Right lobe of liver (tissue), 6 donors: ENCODE measurements at places on chromosomes 1 and 21.
A peak's percentile ranks its signal among the peaks of the same experiment; 100 is the strongest.

GRCh38 chr1:202571719-202572339 is 138.4 kb downstream of the SYT2 start:
- no peak for DNase-seq

GRCh38 chr1:212955098-212955497 is 4.8 kb downstream of the VASH2 start:
- no peak for DNase-seq

- DNase-seq = no peak
Observed at GRCh38 chr1:226888816-226889215, 18.4 kb downstream of the PSEN2 start.

DNA sequence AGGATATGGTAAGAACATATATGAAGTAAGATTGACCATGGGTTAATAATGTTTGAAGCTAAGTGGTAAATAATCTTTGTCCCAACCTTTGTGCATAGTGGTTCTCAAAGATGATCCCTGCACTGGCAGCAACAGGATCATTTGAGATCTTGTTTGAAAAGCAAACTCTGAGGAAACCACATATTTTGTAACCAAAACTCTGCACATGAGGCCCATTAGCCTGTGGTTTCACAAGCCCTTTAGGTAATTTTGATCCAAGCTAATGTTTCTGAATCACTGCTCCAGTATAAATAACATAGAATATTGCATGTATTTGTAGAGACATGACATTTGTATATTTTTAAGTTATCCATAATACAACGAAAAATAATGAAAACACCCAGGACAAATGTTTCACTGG is 147.9 kb upstream of the RGS18 start:
- no peak for DNase-seq

- no peak for DNase-seq
Observed at GRCh38 chr1:177211231-177211630, 40.5 kb downstream of the BRINP2 start.

DNA sequence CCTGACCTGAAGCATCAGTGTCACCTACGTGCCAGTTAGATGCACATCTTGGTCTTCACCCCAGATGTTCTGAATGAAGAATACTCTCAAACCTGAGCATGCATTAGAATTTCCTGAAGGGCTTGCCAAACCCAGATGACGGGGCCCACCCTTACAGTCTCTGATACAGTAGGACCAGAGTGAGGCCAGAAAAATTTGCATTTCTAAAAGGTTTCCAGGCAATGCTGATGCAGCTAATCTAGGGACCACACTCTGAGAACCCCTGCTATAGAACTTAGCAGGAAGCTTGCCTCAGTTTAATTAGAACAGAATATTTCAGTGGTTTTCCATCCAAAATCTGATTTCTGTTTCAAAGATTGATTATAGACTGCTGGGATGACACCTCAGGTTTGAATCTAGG is 9.9 kb upstream of the CTBS start:
- no peak for DNase-seq

DNA sequence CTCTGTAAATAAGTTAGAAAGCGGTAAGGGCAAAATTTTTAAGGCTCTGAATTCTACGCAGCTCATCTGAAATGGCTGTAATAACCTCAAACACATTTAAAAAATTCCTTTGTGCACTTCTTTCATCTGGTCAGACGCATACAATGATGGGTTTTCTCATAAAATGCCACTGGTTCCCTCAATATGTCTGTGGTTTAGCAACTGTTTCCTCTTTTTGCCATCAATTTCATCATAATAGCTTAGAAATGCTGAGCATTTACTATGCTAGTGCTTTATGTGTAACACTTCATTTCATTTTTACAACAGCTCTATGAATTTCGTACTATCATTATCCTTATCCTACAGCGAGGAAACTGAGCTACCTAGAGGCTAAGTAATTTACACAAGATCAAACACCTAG is 35.3 kb upstream of the DMRTA2 start:
- no peak for DNase-seq

GRCh38 chr1:58713841-58714240 is 14.0 kb upstream of the MYSM1 start:
- no peak for DNase-seq

GRCh38 chr1:157181258-157181657 is 43.1 kb upstream of the ETV3 start:
- DNase-seq = no peak

DNA sequence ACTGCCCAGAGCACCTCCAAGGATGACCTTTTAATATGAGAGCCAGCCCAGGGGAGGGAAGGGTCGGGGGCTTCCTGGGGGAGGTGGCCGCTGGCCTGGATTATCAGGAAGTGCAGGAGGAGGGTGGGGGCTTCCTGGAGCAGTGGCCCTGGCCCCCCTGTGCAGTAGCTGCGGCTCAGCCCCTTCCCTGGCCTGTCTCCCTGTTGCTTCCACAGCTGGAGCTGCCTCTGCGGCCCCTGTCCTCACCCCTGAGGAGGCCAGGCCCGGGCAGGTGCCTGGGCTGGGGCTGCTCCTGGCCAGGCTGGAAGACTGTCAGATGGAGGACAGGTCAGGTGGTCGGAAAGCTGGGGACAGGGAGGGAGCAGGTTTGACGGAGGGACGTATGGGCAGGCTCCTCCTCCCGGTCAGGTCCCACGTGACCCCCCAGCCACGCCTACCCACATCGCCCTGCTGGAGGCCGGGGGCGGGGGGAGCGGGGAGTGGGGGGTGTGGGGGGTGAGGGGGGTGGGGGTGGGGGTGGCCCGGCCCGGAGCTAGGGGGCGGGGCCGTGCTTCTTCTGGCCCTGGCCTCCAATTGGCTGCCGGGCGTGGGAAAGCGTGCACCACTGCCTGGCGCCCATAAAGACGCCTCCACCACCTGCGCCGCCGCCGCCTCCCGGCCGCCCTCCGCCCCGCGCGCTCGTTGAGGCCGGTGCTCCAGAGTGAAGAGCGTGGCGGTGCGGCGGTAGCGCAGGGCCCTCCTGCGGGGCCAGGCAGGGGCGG is 10.2 kb upstream of the TNFRSF14 start:
- DNase-seq = peak; percentile 94

DNA sequence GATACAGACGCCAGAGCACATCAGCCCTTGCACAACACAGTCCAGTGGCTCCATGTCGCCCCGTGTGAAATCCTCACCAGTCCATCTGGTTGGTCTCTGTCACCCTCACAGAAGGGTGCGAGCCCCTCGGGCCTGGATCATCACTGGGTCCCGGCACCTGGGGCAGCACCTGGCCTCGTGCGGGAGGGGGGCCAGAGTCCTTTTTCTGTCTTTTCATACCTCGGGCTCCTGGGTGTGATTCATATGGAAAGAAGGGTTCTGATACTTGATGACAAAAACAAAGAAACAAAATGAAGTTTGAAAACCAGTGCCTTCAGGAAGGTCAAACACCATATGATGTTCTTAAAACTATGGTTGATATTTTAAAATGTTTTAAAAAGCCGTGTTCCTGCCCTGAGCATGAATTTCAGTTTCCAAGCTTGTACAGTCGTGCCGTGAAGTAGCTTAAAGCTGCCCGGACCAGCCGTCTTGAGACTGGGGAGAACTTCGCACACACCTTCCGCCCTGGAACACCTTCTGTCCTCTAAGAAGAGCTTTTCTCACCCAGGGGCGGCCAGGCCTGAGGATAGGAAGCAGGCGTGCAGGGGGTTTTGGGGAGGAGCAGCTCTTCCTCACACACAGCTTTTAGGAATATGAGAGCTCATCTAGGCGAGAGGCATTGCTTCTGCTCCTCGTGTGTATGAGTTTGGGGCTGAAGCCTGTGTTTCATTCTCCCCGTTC is 35.2 kb downstream of the SLC37A1 start:
- no peak for DNase-seq

DNA sequence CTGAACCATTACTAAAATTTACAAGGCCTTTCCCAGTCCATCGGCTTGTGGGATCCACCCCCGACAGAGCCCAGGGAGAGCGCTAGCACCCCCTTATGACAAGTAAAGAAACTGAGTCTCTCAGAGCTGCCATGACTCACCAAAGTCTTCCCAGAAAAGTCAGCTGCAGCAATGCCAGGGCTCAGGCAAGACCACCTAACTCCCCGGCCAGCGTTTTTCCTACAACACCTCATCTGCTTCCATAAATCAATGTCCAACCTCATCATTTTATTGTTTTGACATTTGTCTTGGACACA is 15.0 kb downstream of the DHCR24 start:
- DNase-seq = no peak

DNA sequence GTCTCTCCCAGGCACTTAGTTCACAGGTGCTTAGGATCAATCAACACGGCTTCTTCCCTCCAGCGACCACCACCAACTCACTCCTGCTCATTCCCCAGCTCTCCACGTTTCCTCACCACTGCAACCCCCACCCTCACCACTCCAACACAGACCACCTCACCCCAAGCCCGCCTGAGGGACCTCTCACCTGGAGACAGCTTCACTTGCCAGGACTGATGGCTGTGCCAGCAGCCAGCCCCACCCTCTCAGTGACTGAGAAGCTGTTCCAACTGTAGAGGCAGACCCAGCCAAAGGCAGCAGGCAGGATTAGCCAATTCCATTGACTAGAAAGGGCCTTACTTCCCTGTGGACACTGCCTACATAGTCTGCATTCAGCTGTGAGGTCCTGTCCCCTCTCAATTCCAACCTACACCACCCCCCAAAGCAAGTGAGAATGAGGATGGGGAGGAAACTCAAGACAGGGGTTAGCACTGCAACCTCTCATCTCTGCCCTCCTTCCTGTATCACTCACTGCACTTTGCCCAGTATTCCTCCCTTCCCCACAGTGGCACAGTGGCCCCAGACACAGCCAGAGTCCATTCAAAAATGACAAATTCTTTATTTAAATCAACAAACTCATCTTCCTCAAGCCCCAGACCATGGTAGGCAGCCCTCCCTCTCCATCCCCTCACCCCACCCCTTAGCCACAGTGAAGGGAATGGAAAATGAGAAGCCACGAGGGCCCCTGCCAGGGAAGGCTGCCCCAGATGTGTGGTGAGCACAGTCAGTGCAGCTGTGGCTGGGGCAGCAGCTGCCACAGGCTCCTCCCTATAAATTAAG is 7.6 kb downstream of the TAGLN2 start:
- DNase-seq = peak; percentile 15

GRCh38 chr1:34113362-34113761 is 51.7 kb downstream of the CSMD2 start:
- no peak for DNase-seq

- no peak for DNase-seq
Observed at GRCh38 chr1:161728376-161729226, 7.3 kb downstream of the FCRLB start.

- no peak for DNase-seq
Observed at GRCh38 chr1:109802136-109802900, 38.6 kb upstream of the EPS8L3 start.

- no peak for DNase-seq
Observed at GRCh38 chr1:214106375-214106774, 118.6 kb downstream of the PROX1 start.

DNA sequence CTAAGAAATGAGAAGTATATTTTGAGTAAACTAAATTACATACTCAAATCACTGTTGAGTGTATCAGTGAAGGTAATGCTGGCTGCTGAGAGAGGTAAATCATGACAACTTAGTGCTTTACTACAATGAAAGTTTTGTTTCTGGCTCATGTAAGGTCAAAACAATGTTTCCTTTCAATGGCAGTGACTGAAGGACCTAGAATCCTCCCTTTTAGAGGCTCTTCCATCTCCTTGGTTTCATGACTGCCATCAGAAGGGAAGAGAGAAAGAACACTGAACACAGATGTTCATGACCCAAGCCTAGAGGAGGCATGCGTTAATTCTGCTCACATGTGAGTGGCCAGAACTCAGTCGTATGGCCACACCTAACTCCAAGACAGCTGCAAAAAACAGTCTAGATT is 130.6 kb downstream of the AKT3 start:
- no peak for DNase-seq

- DNase-seq = peak; percentile 66
Observed at GRCh38 chr1:177706977-177707376, 262.9 kb downstream of the SEC16B start.

DNA sequence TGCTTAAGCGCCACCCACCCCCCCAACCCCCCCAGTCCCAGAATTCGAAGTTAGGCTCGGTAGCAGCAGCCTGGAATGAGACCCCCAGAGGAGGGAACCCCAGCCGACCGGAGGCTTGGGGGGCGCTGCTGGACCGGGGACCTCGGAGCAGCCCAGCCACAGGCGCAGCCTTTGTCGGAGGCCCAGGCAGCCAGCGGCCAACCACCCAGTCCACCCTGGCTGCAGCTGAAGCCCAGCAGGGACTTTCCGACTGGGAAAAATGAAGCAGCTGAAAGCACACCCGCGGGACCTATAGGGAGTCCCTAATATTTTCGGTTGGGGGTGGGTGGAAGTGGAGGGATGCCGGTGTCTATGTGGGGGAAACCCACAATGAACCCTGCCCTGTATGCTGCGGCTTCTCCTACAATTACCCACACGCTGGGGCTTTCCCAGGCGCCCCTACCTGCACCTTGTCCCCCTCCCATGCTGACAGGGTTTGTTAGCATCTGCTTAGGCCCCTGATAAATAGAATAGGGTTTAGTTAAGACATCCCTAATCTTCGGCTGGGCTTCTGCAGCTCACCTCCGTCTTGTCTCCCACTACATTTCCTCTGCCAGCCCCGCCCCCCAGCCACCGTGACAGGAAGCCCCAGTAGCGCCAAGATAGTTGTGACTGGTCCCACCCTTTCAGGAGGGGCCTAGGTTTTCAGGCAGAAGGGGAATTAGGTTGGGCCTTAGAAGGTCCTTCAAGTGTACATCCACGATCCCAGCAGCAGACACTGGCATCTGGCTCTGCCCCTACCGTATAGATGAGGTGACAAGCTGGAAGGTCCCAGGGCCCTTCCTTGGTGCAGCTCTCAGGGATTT is 838 bp downstream of the CCDC28B start:
- peak; percentile 61 for DNase-seq

DNA sequence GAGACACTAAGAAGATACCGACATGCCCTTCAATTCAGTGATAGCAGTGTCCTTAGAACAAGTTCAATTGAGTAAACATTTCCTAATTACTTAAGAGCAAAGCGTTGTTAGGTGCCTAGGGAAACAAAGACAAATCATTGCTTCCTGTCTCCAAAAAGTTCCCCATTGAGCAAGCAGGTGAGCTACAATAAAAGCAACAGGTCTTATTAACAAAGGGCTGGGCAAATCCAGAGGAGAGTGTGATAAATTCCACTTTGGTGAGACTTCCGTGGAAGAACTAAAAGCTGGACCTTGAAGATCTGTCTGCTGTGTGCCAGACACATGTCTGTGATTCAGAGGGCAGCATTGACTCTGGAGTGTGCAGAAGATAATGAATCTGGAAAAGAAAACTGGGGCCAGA is 1.9 kb upstream of the TUT4 start:
- DNase-seq = no peak

GRCh38 chr21:32207406-32207716 is 71.5 kb downstream of the MIS18A start:
- no peak for DNase-seq

GRCh38 chr21:21666689-21667088 is 668.5 kb downstream of the NCAM2 start:
- DNase-seq = no peak

DNA sequence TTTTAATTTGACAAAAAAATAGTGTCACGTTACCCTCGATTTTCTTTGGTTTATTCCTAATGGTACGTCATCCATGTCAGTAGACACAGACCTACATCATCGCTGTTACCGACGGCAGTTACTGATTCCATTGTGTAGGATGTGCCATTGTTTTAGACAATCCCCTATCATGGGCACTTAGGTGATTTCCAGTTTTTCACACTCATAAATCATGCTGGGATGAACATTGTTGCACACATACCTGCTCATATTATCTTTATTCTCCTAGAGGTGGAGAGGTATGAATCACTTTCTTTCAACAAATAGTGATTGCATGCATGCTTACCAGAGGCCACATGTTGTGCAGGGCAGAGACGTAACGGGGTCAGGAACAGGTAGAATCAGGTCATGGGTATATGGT is 79.7 kb upstream of the EFHD2 start:
- no peak for DNase-seq
